Osteoblast (primary cell): ENCODE measurements at places on chromosomes 13 and 19.

DNA sequence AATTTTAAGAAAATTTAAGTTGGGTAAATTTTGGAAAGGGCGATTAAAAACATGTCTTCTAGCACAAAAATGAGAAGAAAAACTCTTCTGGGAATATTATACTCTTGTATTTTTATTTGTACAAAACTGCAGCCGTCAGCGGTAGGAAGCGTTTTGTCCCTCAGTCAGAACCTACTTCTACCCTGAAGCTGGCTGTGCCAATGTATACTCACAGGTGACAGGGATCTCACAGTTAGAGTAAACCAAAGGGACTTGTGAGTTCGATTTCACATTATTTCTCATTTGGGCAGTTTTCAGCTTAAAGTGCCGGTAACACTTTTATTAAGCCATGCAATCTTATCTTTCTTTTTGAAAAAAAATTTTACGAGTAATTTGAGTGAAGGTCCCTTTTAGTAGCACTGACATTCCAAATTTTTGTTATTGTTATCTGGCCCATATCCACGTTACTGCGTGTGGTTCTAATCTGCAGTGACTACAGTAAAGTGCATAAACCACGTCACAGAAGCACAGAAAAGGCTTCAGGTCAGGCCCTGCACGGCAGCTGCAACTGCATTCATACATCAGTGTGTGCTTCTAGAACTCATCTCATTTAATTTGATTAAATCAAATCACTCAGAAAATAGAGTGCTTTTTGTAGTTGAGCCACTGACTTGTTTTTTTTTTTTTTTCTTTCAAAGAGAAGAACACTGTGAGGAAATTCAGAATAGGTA, 387.3 kb downstream of the LIG4 start:
- DNase-seq = no peak

DNA sequence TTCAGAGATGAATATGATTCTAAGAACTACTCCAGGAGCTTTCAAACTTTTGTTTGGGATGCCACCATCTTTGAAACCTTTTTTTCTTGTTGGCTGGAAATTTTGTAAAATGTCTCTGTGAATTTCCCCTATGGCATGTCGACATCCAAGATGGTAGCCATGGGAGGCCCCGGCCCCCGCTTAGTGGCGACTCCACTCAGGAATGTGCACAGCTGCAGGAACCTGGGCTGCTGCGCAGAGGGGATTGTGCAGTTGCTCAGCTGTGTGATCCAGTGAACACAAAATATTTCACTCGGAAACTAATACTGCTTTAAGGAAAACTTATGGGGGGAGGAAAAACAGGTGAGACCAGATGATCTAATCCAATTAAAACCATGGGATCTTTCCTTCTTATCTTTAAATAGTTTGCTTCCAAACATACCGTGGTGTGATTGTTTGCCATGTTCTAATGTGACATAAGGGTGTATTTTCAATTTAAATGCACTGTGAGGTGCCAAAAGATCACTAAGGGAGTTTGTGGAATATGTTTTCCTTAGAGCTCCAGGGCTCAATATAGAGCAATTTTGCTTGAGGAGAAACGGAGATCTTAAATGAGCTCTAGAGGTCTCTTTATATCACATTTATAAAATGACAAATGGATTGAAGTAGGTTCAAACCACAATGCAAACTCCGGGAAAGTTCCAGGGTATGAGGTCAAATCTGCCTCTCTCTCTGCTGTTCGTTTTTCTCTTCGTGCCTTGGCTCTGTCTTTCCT, 497.7 kb downstream of the FGF9 start:
- DNase-seq = no peak

DNA sequence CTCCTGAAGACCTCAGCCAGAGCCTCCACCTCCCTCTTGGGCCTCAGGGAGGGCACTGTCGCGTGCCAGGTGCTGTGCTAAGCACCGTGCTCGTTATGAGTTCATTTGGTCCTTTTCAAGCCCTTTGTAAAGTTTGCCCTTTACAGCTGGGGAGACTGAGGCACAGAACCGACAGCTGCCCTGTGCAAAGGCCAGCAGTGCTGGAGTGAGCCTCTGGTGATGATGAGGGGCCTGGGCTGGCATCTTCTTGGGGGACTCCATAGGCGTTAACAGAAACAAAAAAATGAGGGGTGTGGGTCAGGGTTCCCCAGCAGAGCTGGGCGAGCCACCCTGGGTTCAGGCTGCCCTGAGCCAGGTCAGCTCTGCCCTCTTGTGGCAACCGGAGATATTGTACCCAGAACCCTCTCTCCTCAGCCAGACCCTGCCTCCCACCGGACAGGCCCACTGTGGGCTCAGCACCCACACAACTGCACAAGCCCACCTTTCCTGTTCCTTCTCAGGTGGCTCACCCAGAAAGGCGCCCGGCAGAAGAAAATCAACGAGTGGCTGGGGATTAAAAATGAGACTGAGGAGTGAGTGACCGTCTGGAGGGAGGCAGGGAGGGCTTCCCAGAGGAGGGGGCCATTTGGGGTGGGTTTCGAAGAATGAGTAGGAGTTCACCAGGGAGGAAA, 5.5 kb upstream of the IFI30 start:
- peak; percentile 99 for DNase-seq

GRCh38 chr19:9531933-9532332, 6.5 kb downstream of the ZNF426 start:
- no peak for DNase-seq

DNA sequence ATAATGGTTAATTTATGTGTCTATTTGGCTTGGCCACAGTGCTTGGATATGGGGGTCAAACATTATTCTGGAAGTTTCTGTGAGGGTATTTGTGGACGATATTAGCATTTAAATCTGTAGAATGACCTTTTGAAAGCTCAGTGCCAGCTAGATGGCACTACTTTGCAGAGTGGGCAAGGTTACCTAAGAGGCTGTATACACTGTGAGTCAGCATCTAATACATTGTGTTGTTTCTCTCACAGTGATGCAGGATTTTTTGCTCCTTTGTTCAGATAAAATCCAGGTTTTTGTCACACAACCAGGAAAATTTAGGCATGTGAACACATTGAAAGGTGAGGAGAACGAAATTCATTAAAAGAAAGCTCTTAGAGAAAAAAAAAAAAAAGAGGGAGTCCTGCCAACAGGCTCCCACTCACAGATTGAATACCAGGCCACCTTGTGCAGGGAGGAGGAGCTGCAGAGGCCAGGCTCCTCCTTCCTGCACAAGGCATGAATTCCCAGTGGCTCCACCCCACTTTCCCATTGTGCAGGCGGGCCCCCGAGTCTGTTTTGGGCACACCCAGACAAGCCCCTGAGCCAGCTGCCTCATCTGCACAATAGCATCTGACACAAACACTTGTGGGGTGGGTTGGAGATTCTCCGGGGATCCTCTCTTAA, 551.0 kb upstream of the ATXN8OS start:
- no peak for DNase-seq

GRCh38 chr19:10321874-10322835, 6.3 kb upstream of the FDX2 start:
- peak; percentile 79 for DNase-seq

GRCh38 chr13:49022472-49023144, 46.9 kb downstream of the FNDC3A start:
- DNase-seq = peak; percentile 29

GRCh38 chr19:58059671-58060078, 593 bp downstream of the ZNF135 start:
- DNase-seq = no peak

- no peak for DNase-seq
Measured at GRCh38 chr13:23995283-23996073, 98.2 kb upstream of the C1QTNF9B start.

DNA sequence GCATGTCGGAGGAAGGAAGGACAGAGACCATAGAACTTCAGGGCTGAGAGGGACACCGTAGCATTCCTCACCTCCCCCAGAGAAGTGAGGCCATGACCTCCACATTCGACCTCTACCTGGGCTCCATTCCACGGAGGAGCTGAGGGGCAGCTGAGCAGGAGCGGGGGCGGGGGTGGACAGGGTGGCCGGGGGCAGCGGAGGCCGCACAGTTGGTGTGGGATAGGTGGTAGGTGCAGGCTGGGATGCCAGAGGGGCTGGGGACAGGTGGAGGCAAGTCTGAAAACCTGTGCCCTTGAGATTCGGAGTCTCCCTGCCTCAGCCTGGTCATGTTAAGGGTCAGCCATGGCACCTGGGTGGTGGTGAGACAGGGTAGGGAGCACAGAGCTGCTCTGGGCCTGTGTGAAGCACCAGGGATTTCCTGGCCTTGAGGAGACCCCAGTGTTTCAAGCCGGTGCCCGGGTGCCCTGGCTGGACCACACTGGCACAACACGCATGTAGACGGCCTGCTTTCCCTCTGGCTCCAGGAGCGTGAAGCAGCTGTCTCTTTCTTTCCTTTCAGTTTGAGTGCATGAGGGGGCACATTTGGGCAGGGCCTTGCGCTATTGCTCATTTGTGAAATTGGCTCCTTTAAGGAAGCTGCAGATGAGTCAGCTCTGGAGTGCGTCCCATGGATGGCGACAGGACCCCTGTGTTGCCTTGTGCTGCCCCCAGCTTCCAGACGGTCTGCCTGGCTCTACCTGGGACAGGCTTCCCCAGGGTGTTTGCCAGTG, 51.8 kb downstream of the TSSK6 start:
- DNase-seq = peak; percentile 92

DNA sequence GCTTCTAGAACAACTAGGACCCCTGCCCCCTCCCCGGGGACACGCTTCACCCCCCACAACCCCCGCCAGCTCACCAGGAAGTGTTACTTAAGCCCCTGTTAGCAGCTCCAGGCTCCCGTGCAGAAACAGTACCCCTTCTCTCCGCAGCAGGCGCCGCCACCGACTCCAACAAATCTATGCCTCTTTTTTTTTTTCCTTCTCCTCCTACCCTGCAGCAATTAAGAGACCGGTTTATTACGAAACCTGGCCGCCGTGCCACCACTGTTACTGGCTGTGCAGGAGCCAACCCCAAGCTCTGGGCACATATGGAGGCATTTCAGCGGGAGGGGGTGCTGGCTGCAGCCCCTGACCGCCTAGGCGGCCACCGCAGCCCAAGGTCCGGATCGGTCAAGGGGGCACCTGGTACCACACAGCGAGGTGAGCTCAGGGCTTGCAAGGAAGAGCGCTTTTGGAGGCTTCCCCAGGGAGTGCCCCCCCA, 2.4 kb downstream of the GADD45B start:
- DNase-seq = peak; percentile 89

- peak; percentile 72 for DNase-seq
Measured at GRCh38 chr19:55697069-55697440, 22.0 kb downstream of the EPN1 start.
